GM23248 (cell line): ENCODE measurements at places on chromosomes 2 and 18.

GRCh38 chr2:128228894-128229293 is 89.8 kb downstream of the HS6ST1 start:
- no peak overlapping the region for H3K4me3 ChIP-seq
- H3K27ac ChIP-seq = no peak overlapping the region
- DNase-seq = peak; percentile 24
- H3K27me3 ChIP-seq = no peaks in the 10 kb centered on the region
- no peaks in the 10 kb centered on the region for H3K4me1 ChIP-seq

DNA sequence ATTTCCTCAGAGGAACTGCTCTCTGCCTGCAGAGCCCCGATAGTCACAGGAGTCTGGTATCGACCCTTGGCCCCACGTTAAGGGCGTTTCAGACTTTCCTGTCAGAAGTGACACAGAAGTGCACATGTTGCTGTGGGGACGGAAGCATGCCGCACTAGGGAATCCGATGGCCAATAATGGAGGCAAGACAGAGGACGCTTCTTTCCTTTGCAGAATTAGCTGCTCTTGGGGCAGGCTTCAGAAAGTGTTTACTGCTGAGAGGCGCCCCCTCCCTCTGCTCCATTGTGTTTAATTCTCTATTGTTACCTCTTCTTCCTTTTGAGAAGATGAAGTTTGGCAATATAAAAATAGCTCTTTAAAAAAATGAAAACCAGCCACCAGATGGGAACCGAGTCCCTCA is 118.6 kb upstream of the EML6 start:
- no peak overlapping the region for H3K4me3 ChIP-seq
- 0 out of 2 replicates have a peak, but pooled peaks cover 5% of the 10 kb centered on the region for H3K36me3 ChIP-seq
- H3K27me3 ChIP-seq = no peaks in the 10 kb centered on the region
- DNase-seq = no peak
- H3K27ac ChIP-seq = no peak overlapping the region

DNA sequence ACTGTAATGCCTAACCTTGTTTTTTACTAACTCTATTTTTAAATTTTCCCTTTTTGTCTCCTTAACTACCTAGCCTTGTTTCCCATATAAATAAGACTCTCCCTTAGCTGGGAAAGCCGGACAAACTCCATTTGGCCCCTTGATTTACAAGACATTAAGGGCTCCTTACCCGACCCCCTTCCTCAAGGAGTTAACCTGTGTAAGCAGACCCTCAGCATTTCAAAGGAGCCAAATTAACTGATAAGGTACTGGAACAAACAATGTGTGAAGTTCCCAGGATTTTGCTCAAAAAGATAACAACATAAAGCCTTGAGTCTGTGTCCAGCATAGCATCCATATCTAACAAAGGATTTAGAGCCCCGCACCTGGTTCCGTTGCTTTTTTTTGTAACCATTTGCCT is 59.6 kb upstream of the C2orf15 start:
- H3K27me3 ChIP-seq = peaks cover 16% of the 10 kb centered on the region
- H3K27ac ChIP-seq = no peak overlapping the region

- H3K27me3 ChIP-seq = no peaks in the 10 kb centered on the region
- peak; percentile 54 for DNase-seq
- H3K27ac ChIP-seq = no peak overlapping the region
- H3K4me1 ChIP-seq = peaks cover 8% of the 10 kb centered on the region; the same call in 1 of the 2 replicates
Observed at GRCh38 chr18:24488824-24489493, 28.5 kb downstream of the HRH4 start.

GRCh38 chr2:234133004-234133403 is 82.5 kb downstream of the SPP2 start:
- no peak overlapping the region for H3K27ac ChIP-seq
- DNase-seq = peak; percentile 49
- no peaks in the 10 kb centered on the region for H3K27me3 ChIP-seq
- no peak overlapping the region for H3K4me3 ChIP-seq
- no peaks in the 10 kb centered on the region for H3K36me3 ChIP-seq

GRCh38 chr2:203732092-203732952 is 25.9 kb downstream of the CD28 start:
- peaks cover 9% of the 10 kb centered on the region for H3K4me1 ChIP-seq
- no peaks in the 10 kb centered on the region for H3K36me3 ChIP-seq
- no peak for DNase-seq
- H3K4me3 ChIP-seq = no peak overlapping the region

DNA sequence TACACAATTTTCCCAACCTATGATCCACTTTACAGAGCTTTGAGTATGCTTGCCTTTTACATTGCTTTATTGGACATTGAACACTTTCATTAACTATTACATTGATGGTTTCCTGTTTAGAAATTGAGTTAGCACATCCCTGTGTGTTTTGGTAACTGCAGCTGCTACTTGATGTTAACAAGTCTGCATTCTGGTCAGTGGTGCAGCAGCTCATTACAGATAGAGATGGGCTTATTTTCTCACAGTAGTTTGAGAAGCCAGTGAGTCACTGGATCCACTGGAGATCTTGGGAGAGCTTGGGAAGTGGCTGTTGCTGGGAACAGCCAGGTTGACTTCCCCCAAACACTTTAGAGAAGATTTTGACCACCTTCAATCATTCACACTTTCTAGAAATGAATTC is 150.5 kb downstream of the ARHGAP15 start:
- no peak for DNase-seq
- H3K36me3 ChIP-seq = no peaks in the 10 kb centered on the region
- no peak overlapping the region for H3K4me3 ChIP-seq
- peaks cover 3% of the 10 kb centered on the region; the same call in 1 of the 2 replicates for H3K27me3 ChIP-seq

GRCh38 chr2:133705287-133705686 is 137.0 kb upstream of the NCKAP5 start:
- no peaks in the 10 kb centered on the region for H3K36me3 ChIP-seq
- no peak for DNase-seq
- no peaks in the 10 kb centered on the region for H3K27me3 ChIP-seq
- H3K27ac ChIP-seq = no peak overlapping the region
- H3K4me1 ChIP-seq = no peaks in the 10 kb centered on the region

- H3K4me3 ChIP-seq = no peak overlapping the region
- H3K27me3 ChIP-seq = no peaks in the 10 kb centered on the region
- H3K27ac ChIP-seq = no peak overlapping the region
Observed at GRCh38 chr18:48153613-48154481, 223.4 kb upstream of the SMAD2 start.

GRCh38 chr18:25896178-25896780 is 194.1 kb downstream of the SS18 start:
- H3K4me3 ChIP-seq = no peak overlapping the region
- H3K4me1 ChIP-seq = no peaks in the 10 kb centered on the region
- peak; percentile 67 for DNase-seq
- H3K27ac ChIP-seq = no peak overlapping the region
- H3K27me3 ChIP-seq = no peaks in the 10 kb centered on the region; the same call in none of the 2 replicates

GRCh38 chr2:96945014-96945413 is 41.4 kb downstream of the FAM178B start:
- H3K4me3 ChIP-seq = no peak overlapping the region
- no peaks in the 10 kb centered on the region for H3K4me1 ChIP-seq
- no peaks in the 10 kb centered on the region for H3K36me3 ChIP-seq
- peaks cover 10% of the 10 kb centered on the region for H3K27me3 ChIP-seq

GRCh38 chr2:239412905-239413603 is 12.2 kb upstream of the HDAC4 start:
- DNase-seq = no peak
- H3K27me3 ChIP-seq = no peaks in the 10 kb centered on the region; the same call in 1 of the 2 replicates
- H3K4me3 ChIP-seq = no peak overlapping the region
- no peak overlapping the region for H3K27ac ChIP-seq

DNA sequence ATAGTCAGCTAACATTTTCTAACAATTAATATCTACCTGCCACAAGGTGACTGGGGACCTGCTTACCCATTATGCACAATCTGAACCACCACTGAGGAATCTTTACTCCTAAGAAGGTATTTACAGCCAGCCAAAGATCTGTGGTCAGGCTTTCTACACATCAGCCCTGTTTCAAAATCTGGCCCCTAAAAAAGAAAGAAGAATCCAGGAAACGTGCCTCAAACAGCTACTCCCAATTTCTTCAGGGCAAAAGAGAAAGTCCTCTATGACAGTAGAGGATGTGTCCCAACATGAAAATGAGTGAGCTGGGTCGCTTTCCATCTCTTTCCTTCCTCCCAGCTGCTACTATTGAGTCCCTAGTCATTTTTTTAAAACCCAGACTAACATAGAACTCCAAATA is 79.5 kb downstream of the EPB41L3 start:
- no peak overlapping the region for H3K4me3 ChIP-seq
- peaks cover 19% of the 10 kb centered on the region for H3K4me1 ChIP-seq
- H3K27me3 ChIP-seq = no peaks in the 10 kb centered on the region
- DNase-seq = peak; percentile 39

GRCh38 chr2:131104487-131105155 is 515 bp upstream of the PLEKHB2 start:
- H3K36me3 ChIP-seq = no peaks in the 10 kb centered on the region
- H3K4me3 ChIP-seq = peak overlapping the region; percentile 87
- no peaks in the 10 kb centered on the region for H3K27me3 ChIP-seq

GRCh38 chr2:223928113-223929006 is 16.8 kb downstream of the WDFY1 start:
- no peak overlapping the region for H3K27ac ChIP-seq
- DNase-seq = no peak
- H3K4me1 ChIP-seq = peaks cover 20% of the 10 kb centered on the region
- no peaks in the 10 kb centered on the region for H3K27me3 ChIP-seq

GRCh38 chr2:25337276-25337675 is 4.4 kb downstream of the DNMT3A start:
- no peaks in the 10 kb centered on the region for H3K4me1 ChIP-seq
- no peak overlapping the region for H3K27ac ChIP-seq
- H3K4me3 ChIP-seq = no peak overlapping the region

DNA sequence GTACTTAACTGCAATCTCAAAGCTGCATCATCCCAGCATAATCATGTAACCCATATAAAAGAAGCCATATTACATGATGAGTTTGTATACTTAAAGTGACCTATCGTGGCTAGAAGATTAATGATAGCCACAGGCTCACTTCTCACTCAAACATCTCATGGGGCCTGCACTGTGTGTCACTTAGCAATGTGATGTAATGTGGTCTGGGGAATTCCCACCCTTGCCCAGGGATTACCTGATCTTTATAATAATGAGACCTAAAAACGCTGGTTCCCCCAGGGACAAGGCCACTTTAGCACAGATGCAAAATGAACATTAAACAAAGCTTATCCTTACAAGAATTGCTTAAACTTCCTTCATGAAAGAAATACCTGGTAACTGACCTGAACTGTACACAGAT is 427.1 kb upstream of the CNTNAP5 start:
- no peak overlapping the region for H3K27ac ChIP-seq
- H3K27me3 ChIP-seq = no peaks in the 10 kb centered on the region
- no peaks in the 10 kb centered on the region for H3K4me1 ChIP-seq
- no peak overlapping the region for H3K4me3 ChIP-seq
- DNase-seq = no peak

DNA sequence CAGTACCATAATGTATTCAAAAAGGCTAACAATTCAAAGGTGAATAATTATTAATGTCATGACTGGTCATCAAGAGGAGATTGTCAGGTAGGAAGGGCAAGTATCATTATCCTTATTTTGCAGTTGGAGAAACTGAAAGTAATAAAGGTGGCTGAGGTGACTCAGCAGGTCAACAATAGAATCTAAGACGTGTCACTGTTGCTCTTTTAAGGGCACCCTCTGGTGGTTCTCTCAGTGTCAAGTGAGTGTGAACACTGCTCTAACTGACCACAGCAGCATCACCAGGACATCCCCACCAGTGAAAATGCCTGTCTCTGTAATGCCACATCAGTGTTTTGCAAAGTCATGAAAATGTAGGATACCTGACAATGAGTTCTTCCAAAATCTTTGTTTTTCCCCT is 69.7 kb downstream of the DCC start:
- H3K36me3 ChIP-seq = no peaks in the 10 kb centered on the region
- DNase-seq = no peak
- no peak overlapping the region for H3K4me3 ChIP-seq
- H3K27me3 ChIP-seq = no peaks in the 10 kb centered on the region

DNA sequence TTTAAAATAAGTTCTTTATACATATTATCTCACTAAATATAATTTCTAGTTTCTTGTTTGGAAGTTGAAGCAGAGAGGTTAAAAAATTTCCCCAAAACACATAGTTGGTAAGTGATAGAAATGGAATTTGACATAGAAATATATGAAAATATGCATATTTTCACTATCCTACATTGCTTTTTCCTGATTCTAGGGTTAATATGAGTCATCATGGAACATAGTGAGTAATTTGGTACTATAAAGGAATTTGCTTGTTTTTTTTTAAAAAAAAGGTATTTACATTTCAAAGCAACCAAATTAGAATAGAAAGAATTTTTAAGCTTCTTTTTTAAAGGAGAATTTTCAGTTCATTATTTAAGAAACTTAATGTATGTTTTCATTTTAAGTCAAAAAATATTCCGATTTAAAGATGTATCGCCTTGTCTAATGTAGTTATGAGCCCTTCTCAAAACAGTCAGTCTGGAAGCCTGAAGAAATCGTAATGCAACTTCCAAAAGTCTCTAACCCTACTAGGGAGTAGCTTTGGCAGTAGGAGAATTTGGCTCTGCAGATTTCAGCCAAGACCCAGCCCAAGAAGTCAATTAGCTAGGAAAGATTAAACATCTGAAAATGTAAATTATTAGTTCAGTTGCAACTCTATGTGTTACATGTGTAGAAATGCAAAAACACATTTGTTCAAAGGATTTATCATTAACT is 147.3 kb downstream of the RDH14 start:
- H3K27ac ChIP-seq = peak overlapping the region; percentile 77
- DNase-seq = peak; percentile 77
- H3K27me3 ChIP-seq = no peaks in the 10 kb centered on the region

DNA sequence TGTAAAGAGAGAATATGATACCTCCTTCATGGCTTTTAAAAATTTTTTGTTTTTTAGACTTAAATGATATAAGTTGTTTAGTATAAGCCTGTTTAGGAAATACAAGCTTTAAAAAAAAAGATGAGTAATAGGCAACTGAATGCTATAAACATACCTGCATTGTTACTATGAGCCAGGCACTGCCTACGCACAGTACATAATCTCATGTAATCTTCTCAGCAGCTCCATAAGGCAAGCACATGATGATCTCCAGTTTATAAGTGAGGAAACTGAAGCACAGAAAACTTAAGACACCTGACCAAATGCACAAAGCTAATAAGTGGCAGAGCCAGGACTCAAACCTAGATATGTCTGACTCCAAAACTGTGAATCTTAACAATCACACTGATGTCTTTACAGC is 156.3 kb upstream of the SLC1A4 start:
- H3K27ac ChIP-seq = peak overlapping the region; percentile 93; the same call in 1 of the 2 replicates
- no peaks in the 10 kb centered on the region for H3K36me3 ChIP-seq
- no peaks in the 10 kb centered on the region for H3K27me3 ChIP-seq
- H3K4me1 ChIP-seq = peaks cover 34% of the 10 kb centered on the region

GRCh38 chr2:127386764-127387654 is 766 bp downstream of the MAP3K2 start:
- DNase-seq = peak; percentile 90
- H3K27me3 ChIP-seq = no peaks in the 10 kb centered on the region
- no peaks in the 10 kb centered on the region for H3K36me3 ChIP-seq
- H3K4me3 ChIP-seq = peak overlapping the region; percentile 98
- peaks cover 33% of the 10 kb centered on the region for H3K4me1 ChIP-seq
- peak overlapping the region; percentile 98 for H3K27ac ChIP-seq
